NCI-H2081 (cell line): ENCODE measurements at places on chromosomes 4 and X.

DNA sequence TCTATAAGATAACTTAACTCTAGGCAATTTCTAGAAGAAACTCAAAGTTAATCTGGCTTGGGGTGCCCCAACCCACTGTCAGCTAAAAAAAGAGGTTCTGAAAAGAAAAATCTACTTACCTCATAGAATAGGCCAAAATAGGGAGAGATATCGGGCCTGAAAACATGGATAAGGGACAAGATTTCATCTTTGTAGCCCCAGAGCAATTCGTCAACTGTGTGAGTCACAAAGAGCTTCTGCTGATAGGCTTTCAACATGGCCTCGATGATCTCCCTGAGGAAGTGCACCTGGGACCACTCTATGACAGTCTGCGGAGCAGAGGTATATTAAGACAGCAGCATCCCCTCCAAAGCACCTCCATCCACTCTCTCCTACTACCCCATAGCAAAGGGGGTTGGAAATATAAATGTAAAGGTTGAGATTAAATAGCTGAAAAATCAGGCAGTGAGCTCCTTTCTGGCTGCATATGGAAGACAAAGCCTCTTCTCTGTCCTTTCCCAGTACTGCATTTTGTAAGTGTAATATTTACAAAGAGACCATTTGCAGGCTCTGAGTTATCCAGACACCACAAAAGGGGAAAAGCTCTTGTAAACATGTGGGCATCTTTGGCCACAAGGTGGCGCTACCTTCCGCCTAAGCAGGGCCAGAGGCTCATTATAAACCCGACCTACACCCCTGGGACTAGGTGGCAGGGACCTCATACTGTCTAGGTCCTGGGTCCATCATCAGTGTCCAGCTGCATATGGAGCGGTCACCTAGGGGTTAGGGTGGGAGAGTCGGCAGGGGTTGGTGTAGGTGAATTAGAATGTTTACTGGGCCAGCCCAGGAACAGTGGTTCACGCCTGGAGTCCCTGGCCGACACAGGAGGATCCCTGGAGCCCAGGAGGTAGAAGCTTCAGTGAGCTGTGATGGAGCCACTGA, 31.5 kb upstream of the NUP54 start:
- DNase-seq = peak; percentile 70

- DNase-seq = no peak
Measured at GRCh38 chr4:78568640-78569305, 17.2 kb downstream of the ANXA3 start.

GRCh38 chrX:110442635-110443034, 84.0 kb downstream of the RTL9 start:
- peak; percentile 23 for DNase-seq

- no peak for DNase-seq
Measured at GRCh38 chr4:81622028-81622427, 150.3 kb upstream of the RASGEF1B start.

- no peak for DNase-seq
Measured at GRCh38 chr4:153513596-153513995, 47.4 kb downstream of the TMEM131L start.

DNA sequence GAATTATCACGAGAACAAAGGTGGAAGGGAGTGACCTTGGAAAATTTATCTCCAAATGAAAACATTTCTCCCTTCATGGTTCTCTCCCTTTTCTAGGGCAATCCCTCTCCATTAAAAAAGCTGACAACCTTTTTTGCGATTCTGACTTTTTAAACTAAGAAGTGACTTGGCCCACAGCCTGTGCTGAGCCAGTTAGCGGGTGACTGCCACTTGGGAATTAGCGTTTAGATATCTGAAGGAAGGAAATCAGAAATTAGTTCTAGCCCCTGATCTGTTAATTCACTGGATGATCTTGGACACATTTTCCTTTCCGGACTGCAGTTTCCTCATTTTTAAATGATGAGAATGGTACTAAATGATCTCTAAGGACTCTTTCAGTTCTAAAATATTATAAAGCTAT, 245.0 kb downstream of the FBXO8 start:
- DNase-seq = no peak
